ENCODE measurements at places on chromosomes 16 and 17. TPM values are rescaled to one million over a fixed set of nuclear protein-coding genes. Genes with fewer than 3 reads are reported as not detected.

The PRSS33 gene
- 0.63 TPM for total RNA-seq

- DNase-seq = no peak
Measured at GRCh38 chr16:87376660-87377059, 6.9 kb downstream of the FBXO31 start.

GRCh38 chr16:27973678-27974077 is 89.8 kb downstream of the GSG1L start:
- no peak for DNase-seq

The LRRC46 gene
- total RNA-seq = 2.7 TPM

DNA sequence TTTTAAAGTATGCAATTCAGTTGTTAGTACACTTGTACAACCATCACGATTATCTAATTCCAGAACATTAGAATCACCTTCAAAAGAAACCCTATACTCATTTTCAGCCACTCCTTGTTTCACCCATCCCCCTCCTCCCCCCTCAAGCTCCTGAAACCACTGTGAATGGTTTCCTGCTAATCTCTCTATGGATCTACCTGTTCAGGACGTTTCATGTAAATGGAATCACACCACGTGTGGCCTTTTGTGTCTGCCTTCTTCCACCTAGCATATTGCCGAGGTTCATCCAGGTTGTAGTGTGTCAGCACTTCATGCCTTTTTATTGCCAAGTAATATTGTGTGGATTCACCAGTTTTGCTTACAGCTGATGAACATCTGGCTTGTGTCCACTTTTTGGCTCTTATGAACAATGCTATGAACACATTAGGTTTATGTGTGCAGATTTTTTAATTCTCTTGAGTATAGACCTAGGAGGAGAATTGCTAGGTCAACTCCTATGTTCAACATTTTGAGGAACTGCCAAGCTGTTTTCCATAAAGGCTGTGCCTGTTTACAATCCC is 17.8 kb downstream of the EIF4A3 start:
- DNase-seq = no peak

DNA sequence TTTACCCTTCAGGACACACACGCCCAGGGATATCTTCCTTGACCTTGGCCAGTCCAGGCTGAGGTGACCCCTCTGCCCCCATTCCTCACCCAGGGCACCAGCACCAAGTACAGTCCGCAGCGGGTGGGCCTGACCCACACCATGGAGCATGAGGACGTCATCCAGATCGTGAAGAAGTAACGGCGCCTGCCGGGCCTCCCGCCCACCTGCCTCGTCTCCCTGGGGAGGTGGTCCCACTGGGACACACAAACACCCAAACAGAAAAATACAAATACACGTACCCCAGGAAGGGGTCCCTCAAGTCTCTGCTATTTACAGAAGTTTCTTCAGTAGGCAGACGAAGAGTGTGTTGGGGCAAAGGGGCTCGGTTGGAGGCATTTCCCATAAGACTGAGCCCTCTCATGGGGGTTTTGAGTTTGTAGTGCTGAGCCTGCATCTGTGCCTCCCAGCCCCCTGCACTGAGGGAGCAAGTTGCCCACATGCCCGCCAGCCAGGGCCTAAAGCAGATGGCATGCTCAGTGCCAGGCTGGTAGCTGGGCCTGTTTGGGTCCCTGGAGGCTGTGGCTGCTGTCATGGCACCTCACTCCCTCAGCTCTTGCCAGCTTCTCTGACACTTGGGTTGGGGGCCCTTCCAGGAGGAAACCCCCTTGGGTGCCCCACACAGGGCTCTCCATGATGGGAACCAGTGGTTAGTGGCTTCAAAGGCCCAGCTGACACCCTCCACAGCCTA is 1.3 kb upstream of the MYO15A start:
- DNase-seq = no peak

GRCh38 chr17:51933647-51934046 is 224.9 kb downstream of the CA10 start:
- DNase-seq = no peak

GRCh38 chr17:37212179-37212578 is 163.6 kb upstream of the C17orf78 start:
- DNase-seq = no peak

GRCh38 chr16:89194340-89195311 is 5.7 kb downstream of the SLC22A31 start:
- DNase-seq = no peak

- DNase-seq = no peak
Measured at GRCh38 chr17:19320876-19321275, 41.6 kb downstream of the B9D1 start.

Data from natural killer cell (primary cell).